ENCODE measurements at places on chromosomes 4 and X. TPM values are rescaled to one million over a fixed set of nuclear protein-coding genes. Genes with fewer than 3 reads are reported as not detected.

Gene POU4F2
- total RNA-seq, result not detected

Gene PLS3
- total RNA-seq, result 211 TPM

Gene SRP72
- 116 TPM for total RNA-seq

Gene GUCY1A1
- not detected for total RNA-seq

Gene GLOD5
- total RNA-seq, result not detected

Gene TCEAL9
- total RNA-seq, result 44.9 TPM

Gene ATP8A1
- total RNA-seq, result 9.3 TPM

Gene SNCA
- 8.4 TPM for total RNA-seq

Gene CWH43
- not detected for total RNA-seq

Gene GLRA3
- total RNA-seq, result not detected

Gene MGAT4D
- not detected for total RNA-seq

Gene AREG
- 146 TPM for total RNA-seq

Gene PROM1
- total RNA-seq, result 196 TPM

Gene ARHGAP36
- total RNA-seq, result not detected

Gene MORF4L2
- 322 TPM for total RNA-seq

Gene HS6ST2
- total RNA-seq, result 33.7 TPM

Gene CLDN34
- not detected for total RNA-seq

Gene RTL3
- not detected for total RNA-seq

- no peak for DNase-seq
Measured at GRCh38 chr4:120965938-120966337, 43.4 kb upstream of the PRDM5 start.

DNA sequence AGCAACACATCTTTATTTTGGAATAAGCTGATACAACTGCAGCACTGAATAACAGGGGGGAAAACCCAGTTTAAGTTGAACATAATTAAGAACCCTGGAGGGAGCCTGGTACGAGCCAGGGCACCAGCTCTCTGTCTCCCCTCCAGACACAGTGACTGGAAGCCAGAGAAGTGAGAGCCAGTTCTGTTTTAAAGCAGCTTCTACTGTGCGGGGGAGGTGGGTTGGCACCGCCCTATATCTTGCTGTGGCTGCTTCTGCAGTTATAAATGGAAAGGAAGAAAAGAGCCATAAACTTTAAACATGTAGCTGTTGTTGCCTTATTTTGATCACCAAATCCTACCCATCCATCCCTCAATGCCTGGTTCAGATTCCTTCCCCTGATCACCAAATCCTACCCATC is 207.9 kb upstream of the ANXA3 start:
- no peak for DNase-seq

GRCh38 chrX:9369802-9370291 is 95.0 kb upstream of the TBL1X start:
- DNase-seq, result no peak

- DNase-seq, result no peak
Measured at GRCh38 chrX:43456063-43456462, 200.0 kb upstream of the MAOA start.

DNA sequence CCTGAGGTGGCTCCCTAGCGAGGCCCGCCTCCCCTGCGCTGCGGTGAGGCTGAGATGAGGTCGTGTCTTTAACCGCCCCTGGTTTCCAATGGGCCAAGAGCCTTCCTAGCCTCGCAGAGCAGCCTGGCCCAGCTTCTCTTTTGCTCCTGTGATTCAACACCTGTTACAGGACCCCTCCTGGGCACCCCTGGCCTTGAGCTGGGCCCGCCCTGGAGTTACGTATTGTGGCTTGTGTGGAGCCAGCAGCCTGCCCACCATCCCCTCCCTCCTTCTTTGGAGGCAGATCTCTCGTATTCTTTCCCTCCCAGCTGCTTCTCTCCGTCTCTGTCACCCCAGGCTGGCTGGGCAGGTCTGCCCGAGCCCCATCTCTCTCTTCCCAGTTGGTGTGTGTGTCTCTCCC is 19.3 kb upstream of the UBA1 start:
- no peak for DNase-seq

- DNase-seq, result peak; percentile 29
Measured at GRCh38 chr4:8362483-8362882, 78.0 kb downstream of the ACOX3 start.

DNA sequence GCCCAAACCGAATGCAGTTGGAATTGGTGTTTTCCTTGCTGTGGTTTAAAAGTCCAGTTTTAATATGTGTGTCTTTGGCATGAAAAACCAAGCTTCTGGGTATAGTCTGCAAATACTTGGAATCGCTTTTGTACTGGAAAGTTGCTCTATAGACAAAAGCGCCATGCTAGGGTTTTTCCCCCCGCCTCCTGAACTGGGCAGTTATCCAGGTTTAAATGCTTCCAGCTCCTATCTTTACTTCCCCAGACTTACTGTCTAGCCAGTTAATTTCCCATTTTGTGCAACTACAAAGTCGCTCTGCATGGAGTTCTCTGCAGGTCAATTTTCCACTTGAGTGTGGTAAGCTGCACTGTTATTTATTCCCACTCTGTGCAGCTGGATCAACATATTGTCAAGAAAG is 2.7 kb downstream of the RASL11B start:
- no peak for DNase-seq

- DNase-seq, result no peak
Measured at GRCh38 chrX:25925946-25926345, 212.2 kb upstream of the MAGEB18 start.

- no peak for DNase-seq
Measured at GRCh38 chr4:89285745-89286144, 21.9 kb downstream of the GPRIN3 start.

- DNase-seq, result no peak
Measured at GRCh38 chrX:50871922-50872453, 38.5 kb upstream of the BMP15 start.

DNA sequence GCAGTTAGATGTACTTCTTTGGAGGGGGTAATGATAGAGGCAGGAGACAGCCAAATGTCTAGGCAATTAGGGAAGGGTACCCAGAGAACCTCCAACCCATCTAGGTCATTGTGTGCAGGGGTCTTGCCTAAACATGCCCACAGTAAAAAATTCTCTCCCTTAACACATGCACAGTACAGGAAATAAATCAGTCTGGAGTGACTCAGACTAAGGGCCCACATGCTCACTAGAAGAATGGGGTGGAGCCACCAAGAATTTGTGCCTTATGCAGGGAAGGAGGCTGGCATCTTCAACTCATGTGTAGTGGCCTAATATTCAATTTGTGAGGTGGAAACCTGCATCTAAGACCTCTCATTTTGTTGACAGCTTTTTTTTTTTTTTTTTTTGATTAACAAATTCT is 945.3 kb upstream of the GRIA3 start:
- no peak for DNase-seq

- DNase-seq, result no peak
Measured at GRCh38 chr4:29151584-29151983, 1568.6 kb upstream of the PCDH7 start.

DNA sequence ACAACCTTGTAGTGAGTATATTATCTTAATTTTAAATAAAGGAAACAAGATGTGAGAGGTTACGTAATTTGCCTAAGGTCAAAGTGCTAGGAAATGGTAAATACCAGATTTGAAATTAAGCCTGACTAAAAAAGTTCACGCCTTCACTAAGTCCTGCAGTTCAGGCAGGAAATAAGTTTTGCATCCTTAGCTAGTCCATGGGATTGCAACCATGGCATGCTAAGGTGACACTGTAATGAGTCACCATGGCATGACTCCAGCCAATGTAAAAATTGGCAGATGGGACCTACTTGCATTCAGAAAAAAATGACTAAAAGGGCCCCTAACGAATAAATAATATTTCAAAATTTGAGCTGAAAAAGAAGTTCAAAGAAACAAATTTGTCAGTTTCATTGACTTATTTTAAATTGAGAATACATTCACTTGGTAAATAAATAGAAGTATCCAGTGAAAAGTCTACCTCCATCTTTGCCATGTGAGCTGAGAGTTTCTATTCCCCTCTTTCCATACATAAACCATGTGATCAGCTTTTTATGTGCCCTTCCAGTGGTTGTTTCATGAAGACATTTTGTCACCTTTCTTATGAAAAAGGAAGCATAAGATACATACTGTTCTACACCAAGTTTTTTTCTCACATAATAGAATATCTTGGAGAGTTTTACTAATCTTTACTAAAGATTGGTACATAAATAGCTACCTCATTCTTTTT is 72.4 kb downstream of the ANKRD50 start:
- no peak for DNase-seq

DNA sequence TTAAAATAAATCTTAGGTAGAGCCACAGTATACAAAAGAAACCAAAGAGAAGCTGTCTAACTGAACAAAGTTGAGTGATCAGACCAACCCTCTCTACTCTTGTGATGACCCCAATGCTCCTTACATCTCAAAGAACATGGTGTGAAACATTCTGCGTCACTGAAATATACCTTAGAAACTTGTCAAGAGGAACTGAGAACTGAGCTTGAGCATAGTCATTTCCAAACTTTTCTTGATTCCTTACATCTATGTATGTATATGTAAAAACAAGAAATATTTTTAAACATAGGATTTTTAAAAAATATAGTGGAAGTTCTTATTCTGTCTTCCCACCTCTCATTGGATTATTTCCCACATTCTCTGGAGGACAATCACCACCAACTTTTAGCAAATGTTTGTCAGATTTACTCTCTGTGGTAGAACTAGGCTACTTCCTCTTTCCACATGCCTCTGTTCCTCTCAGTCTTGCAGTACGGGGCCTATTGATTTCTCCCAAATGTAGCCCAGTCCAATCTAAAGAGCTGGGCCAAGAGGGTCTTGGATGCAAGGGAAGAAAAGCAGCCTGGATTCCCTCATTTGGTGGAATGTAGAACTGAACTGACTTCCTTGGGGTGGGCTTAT is 98.2 kb upstream of the HHIP start:
- no peak for DNase-seq

GRCh38 chr4:106953036-106953705 is 82.9 kb downstream of the DKK2 start:
- DNase-seq, result no peak

DNA sequence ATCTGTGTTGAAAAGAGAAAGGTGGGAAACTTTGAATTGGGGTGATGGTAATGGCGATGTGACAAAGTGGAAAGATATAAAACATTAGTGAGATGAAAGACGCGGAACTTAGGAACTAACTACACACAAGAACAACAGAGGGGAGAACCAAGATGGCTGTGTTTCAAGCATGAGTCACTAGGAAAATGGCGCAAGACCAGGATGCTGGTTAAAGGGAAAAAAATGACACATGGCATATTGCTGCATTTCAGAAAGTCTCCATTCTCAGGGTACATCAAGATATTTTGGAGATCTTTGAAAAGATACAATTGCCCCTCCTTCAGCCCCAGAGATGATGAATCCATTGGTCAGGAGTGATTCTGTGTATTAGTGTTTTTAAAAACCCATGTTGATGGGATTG is 164.4 kb downstream of the FBXO8 start:
- no peak for DNase-seq

- no peak for DNase-seq
Measured at GRCh38 chr4:148182230-148182911, 259.8 kb downstream of the NR3C2 start.

GRCh38 chrX:143095816-143096215 is 70.1 kb downstream of the SPANXN4 start:
- DNase-seq, result no peak

- DNase-seq, result no peak
Measured at GRCh38 chrX:24175276-24175675, 25.7 kb downstream of the ZFX start.

DNA sequence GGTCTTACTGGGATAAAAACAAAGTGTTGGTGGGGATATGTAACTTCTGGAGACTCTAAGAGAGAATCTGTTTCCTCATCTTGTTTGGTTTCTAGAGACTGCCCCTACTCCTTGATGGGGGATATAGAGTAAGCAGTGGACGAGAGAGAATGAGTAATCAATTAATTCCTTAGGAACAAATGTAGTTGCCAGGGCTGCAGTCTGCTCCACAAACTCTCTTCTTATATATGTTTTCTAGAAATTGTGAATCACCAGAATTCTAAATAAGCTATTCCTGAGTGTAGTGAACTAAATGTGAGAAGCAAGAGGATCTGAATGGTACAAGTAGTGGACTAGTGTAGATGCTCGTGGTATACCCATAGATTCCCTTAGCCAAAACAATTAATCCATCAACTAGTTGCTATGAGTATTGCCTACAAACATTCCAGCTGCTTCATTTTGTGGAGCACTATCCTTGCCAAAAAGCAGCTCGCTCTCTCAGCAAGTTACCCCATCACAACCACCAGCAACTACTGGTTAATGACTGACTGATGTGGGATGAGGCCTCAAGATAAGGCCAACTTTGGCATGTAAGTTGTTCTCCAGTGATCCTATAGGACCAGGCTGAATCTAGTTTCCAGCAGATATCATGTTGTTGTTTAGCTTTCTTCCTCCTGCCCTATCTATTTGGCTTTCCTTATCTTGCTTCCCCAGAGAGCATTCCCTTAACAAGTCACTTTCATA is 273.0 kb downstream of the SLC7A11 start:
- no peak for DNase-seq

- DNase-seq, result no peak
Measured at GRCh38 chr4:169758401-169758962, 738 bp upstream of the HPF1 start.

DNA sequence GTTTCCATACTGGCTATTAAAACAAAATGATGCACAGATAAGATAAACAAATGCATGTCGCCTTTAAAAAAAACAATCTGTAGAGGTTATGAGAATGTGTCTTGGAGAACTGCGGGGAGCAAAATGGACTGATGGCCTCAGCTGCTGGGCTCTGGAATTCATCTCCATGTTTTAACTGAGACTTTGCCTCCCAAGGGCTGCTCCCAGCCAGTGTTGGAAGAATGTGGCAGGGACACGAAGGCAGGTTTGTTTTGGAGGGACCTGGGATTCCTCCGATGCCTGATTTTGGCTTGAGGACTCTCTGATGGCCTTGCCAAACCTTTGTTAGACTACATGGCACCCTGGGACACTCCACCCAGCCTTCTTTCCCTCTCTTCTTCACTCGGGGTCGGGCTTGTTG is 83.5 kb upstream of the AP1S2 start:
- no peak for DNase-seq

DNA sequence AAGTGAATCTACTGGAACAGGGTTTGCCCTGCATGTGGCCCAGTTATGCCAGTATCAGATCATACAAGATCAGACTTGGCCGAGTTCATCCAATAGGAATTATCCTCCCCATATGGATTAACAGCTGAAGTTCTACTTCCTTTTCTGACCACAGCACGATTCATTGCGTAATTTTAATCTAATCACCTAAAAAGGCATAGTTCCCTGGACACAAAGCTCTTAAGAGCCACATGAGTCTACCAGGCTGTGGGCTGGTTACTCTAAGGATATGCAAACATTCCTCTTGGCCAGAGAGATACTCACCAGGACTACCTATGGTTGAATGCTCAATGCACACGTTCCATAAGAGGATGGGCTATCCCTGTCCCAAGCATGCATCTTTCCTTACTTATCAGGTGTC is 46.9 kb downstream of the CHST7 start:
- DNase-seq, result no peak

- peak; percentile 90 for DNase-seq
Measured at GRCh38 chr4:1249148-1249730, 309 bp upstream of the CTBP1 start.
